Activated CD4-positive, alpha-beta memory T cell treated with anti-CD3 and anti-CD28 coated beads for 36 hours (primary cell): ENCODE measurements at places on chromosomes 13 and 19. TPM values are rescaled to one million over a fixed set of nuclear protein-coding genes. Genes with fewer than 3 reads are reported as not detected.

GRCh38 chr13:73062468-73062867 is 3.7 kb downstream of the KLF5 start:
- no peak overlapping the region for H3K27ac ChIP-seq
- DNase-seq: no peak
- peaks cover 3% of the 10 kb centered on the region for H3K27me3 ChIP-seq
- peaks cover 17% of the 10 kb centered on the region for H3K4me1 ChIP-seq

DNA sequence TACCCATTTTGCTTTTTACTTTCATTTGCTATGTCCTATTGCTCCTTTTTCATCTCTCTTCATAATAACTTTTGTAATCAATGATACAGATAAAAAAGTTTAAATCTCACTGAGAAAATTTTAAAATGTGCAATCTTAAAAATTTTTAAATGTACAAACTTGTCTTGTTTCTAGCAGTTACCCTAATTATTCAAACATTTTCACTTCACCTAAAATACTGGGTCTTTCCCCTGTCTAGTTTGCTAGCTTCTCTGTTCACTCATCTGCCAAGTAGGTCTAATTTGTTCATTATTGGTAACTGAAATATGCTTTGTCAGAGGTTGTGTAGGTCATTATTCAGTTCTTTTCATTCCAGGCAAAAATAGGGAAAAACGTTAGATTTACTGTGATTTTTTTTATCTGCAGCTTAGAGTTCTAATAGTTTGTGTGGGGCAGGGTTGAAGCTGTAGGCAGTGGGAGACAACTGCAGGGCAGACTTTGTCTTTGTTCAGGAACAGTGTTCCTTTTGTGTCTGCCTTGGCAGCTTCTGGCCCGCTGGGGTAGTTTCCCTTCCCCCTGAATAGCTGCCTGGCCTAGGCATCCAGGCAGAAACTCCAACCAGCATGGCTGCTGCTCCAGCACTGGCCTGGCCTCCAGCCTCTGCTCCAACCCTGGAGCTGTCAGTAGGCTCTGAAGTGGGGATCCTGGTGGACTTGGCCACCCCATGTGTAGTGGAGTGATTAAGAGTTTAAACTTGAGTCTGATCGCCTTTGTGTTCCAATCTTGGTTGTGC is 48.5 kb downstream of the WDFY2 start:
- no peak overlapping the region for H3K27ac ChIP-seq
- no peaks in the 10 kb centered on the region for H3K36me3 ChIP-seq
- DNase-seq: no peak
- H3K27me3 ChIP-seq: no peaks in the 10 kb centered on the region

DNA sequence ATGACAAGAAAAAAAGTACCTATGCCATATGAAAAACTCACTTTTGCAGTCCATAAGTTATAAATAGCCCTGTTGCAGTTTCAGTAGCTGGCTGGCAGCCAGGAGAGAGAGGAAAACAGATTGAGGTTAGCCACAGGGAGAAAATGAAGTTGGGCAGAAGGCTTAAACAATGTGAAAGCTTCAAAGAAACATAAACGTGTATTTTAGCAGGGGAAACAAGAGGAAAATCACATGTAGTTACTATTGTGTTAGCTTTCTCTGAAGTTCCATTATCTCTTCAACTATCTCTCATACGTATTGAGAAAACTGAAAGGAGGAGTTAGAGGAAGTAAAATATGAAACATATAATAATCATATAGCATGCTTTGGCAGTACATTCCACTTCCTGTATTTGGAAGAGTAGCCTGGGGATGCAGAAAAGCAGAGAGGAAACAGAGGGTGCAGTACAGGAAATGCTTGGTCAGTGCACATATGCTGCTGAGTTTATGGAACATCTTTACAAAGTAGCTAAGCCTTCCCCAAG is 1551.1 kb downstream of the EFNB2 start:
- peak; percentile 46 for DNase-seq
- H3K4me1 ChIP-seq: peaks cover 18% of the 10 kb centered on the region
- H3K27me3 ChIP-seq: no peaks in the 10 kb centered on the region

GRCh38 chr19:3868770-3869456 is at the start of gene ZFR2:
Gene ZFR2 (minus strand): TSS chr19:3869038. CDS start chr19:3869017, 21 bp downstream.
- H3K4me3 ChIP-seq: no peak within 1 kb of the TSS
- H3K27ac ChIP-seq: no peak within 1 kb of the TSS
- no peaks in the 10 kb centered on the region for H3K4me1 ChIP-seq
- peaks cover 33% of the 10 kb centered on the region for H3K27me3 ChIP-seq
- peaks cover 2% of the 10 kb centered on the region for H3K36me3 ChIP-seq

- H3K27me3 ChIP-seq: no peaks in the 10 kb centered on the region
- DNase-seq: no peak
- H3K4me1 ChIP-seq: no peaks in the 10 kb centered on the region
Measured at GRCh38 chr13:76937281-76937820, 11.0 kb upstream of the ACOD1 start.

DNA sequence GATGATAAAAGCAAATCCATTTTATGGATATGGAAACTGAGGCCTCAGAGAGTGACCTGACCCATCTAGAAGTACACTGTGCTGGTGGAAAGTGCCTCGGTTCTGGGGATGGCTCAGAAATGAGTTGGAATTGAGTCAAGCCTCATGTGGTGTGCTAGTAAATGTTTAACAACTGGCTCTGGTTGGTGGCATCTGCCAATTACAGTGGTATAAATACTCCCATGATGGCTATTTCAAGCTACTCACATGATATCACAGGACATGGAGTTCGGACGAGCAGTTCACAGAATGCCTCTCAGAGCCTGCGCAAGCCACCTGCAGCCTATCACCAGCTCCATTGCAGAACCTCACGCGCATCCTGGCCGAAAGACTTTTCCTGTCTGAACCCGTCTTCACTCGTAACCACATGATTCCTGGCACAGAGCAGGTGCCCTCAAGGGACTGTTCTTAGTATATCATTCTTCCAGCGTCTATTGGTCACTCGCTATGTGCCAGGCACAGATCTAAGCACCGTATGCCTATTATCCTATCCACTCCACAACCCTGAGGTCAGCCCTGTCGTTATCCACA is 9.1 kb downstream of the TMEM150B start:
- no peaks in the 10 kb centered on the region for H3K36me3 ChIP-seq
- H3K27me3 ChIP-seq: no peaks in the 10 kb centered on the region
- no peak for DNase-seq
- no peaks in the 10 kb centered on the region for H3K4me1 ChIP-seq
- no peak overlapping the region for H3K4me3 ChIP-seq

DNA sequence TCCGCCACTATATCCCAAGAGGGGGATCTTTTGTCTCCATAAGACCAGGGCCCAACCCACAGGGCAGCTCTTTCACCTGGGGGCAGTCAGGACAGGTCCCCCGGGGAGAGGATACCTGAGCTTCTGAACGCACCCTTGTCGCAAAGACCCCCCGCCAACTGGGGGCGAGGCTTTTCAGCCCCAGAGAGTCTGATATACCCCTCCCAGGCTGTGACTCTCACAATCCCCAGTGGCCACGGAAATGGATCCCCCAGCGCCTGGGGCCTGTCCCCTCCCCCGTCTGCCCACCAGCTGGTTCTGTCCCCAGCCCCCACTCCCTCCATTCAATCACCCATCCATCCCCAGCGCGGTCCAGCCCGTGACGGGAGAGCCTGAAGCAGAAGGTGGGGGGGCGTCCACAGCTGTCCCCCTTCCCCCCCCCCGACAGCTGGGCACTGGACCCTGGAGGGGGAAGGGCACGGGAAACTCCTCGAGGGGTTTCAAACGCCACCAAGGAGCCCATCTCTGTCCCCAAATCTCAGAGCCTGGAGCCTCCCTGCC is 823 bp downstream of the DOCK6 start:
- no peaks in the 10 kb centered on the region for H3K36me3 ChIP-seq
- H3K27me3 ChIP-seq: peaks cover 34% of the 10 kb centered on the region
- peak overlapping the region; percentile 26 for H3K4me3 ChIP-seq
- no peaks in the 10 kb centered on the region for H3K4me1 ChIP-seq

DNA sequence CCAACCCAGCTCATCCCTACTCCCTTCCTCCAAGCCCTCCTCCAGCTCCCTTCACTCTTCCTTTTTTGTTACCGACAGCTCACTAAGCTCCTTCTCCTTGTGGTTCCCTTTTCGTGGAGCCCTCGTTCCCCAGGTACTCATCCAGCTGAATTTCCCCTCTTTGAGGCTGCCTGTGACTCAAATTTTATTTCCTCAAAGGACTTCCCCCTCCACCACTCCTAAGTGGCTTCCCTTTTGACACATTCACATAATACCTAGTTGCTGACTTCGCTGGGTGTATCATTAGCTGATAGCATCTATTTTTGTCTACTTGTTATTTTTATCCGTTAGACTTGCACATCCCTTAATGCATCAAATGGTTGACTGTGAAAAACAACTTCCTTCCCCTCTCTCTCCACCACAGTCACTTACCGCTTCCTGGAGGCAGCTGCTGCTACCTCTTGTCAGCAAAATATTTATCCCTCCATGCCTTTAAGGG is 14.5 kb downstream of the FFAR2 start:
- H3K4me1 ChIP-seq: peaks cover 29% of the 10 kb centered on the region
- H3K36me3 ChIP-seq: no peaks in the 10 kb centered on the region
- H3K4me3 ChIP-seq: peak overlapping the region; percentile 18
- peak overlapping the region; percentile 76 for H3K27ac ChIP-seq
- H3K27me3 ChIP-seq: peaks cover 2% of the 10 kb centered on the region

DNA sequence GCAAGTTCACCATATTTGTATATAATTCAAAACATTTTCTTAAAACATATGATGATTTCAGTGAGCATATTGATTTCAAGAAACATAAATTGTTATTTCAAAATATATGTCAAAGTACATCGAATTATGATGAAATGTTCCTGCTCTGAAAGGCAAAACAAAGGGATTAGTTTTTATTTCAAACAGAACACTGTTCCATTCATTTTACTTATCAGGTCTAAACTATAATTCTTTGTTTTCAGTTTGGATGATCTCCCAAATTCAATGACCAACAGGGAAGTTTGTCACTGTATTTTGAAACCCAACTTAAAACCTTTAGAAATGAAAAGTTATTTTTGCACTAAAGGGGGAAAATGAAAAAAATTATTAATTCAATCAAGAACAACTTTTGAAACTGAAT is 610.2 kb downstream of the SLITRK1 start:
- H3K27me3 ChIP-seq: no peaks in the 10 kb centered on the region
- H3K4me1 ChIP-seq: no peaks in the 10 kb centered on the region
- no peak overlapping the region for H3K27ac ChIP-seq

GRCh38 chr19:8525401-8525684 is 11.4 kb upstream of the ZNF414 start:
- H3K4me3 ChIP-seq: no peak overlapping the region
- peaks cover 28% of the 10 kb centered on the region for H3K36me3 ChIP-seq
- H3K27me3 ChIP-seq: no peaks in the 10 kb centered on the region
- H3K4me1 ChIP-seq: peaks cover 10% of the 10 kb centered on the region

GRCh38 chr19:43781630-43782310 is 997 bp upstream of the KCNN4 start:
- H3K27me3 ChIP-seq: no peaks in the 10 kb centered on the region
- H3K4me1 ChIP-seq: peaks cover 58% of the 10 kb centered on the region
- peak; percentile 77 for DNase-seq
- H3K27ac ChIP-seq: peak overlapping the region; percentile 92
- H3K36me3 ChIP-seq: peaks cover 27% of the 10 kb centered on the region
- peak overlapping the region; percentile 80 for H3K4me3 ChIP-seq

DNA sequence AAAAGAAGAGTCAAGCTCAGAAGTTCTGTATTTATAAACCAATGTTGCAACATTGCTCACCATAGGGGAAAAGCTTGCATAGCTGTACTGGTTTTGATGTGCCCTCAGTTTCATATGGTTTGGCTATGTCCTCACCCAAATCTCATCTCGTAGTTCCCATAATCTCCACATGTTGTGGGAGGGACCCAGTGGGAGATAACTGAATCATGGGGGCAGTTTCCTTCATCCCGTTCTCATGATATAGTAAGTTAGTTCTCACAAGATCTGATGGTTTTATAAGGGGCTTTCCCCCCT is 73.9 kb downstream of the TNFRSF19 start:
- no peak for DNase-seq
- H3K27me3 ChIP-seq: peaks cover 2% of the 10 kb centered on the region
- no peak overlapping the region for H3K4me3 ChIP-seq
- peaks cover 4% of the 10 kb centered on the region for H3K4me1 ChIP-seq
- no peaks in the 10 kb centered on the region for H3K36me3 ChIP-seq

DNA sequence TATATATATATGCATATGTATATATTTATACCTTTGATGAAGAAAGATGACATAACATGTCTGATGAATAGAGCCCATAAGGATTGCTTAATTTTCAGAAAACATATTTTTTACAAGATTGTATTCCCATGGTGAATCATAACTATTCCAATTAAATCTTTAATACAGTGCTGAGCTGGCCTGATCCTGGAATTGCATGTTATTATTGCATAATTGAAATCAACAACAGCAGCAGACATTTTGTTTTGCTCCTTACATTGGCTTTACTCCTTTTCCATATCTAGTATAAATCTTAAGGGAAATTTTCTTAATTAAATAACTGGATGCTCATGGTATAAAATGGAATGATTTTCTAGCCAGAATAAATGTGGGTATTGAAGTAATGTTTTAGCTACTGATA is 22.0 kb downstream of the POSTN start:
- no peak overlapping the region for H3K4me3 ChIP-seq
- H3K36me3 ChIP-seq: no peaks in the 10 kb centered on the region
- DNase-seq: no peak
- no peak overlapping the region for H3K27ac ChIP-seq
- no peaks in the 10 kb centered on the region for H3K4me1 ChIP-seq
- no peaks in the 10 kb centered on the region for H3K27me3 ChIP-seq

GRCh38 chr13:24875566-24875965 is 111.6 kb downstream of the RNF17 start:
- no peak for DNase-seq
- no peak overlapping the region for H3K4me3 ChIP-seq
- no peaks in the 10 kb centered on the region for H3K4me1 ChIP-seq
- peaks cover 19% of the 10 kb centered on the region for H3K27me3 ChIP-seq
- no peaks in the 10 kb centered on the region for H3K36me3 ChIP-seq
- H3K27ac ChIP-seq: no peak overlapping the region

SLITRK1 gene
- not detected for total RNA-seq

ZNF14 gene
- 7.9 TPM for total RNA-seq

DLL3 gene
- total RNA-seq: 0.80 TPM

ETV2 gene
- total RNA-seq: 0.70 TPM

ZBTB45 gene
- total RNA-seq: 10.0 TPM

INSL3 gene
- 8.3 TPM for total RNA-seq

ZIK1 gene
- total RNA-seq: 3.6 TPM

TUBB4A gene
- 11.2 TPM for total RNA-seq

CNFN gene
- total RNA-seq: not detected

MADCAM1 gene
- total RNA-seq: 0.22 TPM
